ENCODE measurements at places on chromosomes 12 and 14. TPM values are rescaled to one million over a fixed set of nuclear protein-coding genes. Genes with fewer than 3 reads are reported as not detected.

Gene TROAP
- 35.8 TPM for total RNA-seq

Gene CCDC60
- not detected for total RNA-seq

Gene LRTM2
- total RNA-seq: not detected

Gene SERPINA1
- total RNA-seq: 1.4 TPM

Gene IGF1
- total RNA-seq: not detected

Gene ARHGAP9
- total RNA-seq: 3.3 TPM

Gene TMEM179
- total RNA-seq: 0.34 TPM

Gene RPL10L
- total RNA-seq: not detected

Gene MGP
- 0.23 TPM for total RNA-seq

Gene FAM234B
- total RNA-seq: 4.5 TPM

Gene KLRC3
- total RNA-seq: not detected

Gene LRP1-AS
- total RNA-seq: not detected

Gene ZNF10
- 0.50 TPM for total RNA-seq

Gene ZFYVE21
- total RNA-seq: 30.0 TPM

Gene HOXC9
- total RNA-seq: 12.2 TPM

Gene GPR84
- total RNA-seq: not detected

Gene BHLHE41
- 1.5 TPM for total RNA-seq

Gene LMO3
- total RNA-seq: not detected

Gene KRT6C
- not detected for total RNA-seq

Gene BICD1
- 19.5 TPM for total RNA-seq

Gene IFNG-AS1
- total RNA-seq: not detected

Gene SMCO3
- not detected for total RNA-seq

Gene BMP4
- total RNA-seq: 1.8 TPM

Gene CHGA
- not detected for total RNA-seq

Gene MAP3K9
- 4.5 TPM for total RNA-seq

Gene RNASE1
- 1.1 TPM for total RNA-seq

Gene TCL1B
- not detected for total RNA-seq

Gene CLEC1B
- not detected for total RNA-seq

Gene SLC35E3
- total RNA-seq: 5.9 TPM

Gene LYZ
- total RNA-seq: not detected

Gene ZDHHC22
- total RNA-seq: 0.10 TPM

Gene TTC6
- not detected for total RNA-seq
